ENCODE measurements at places on chromosomes 2 and 18.
A peak's percentile ranks its signal among the peaks of the same experiment; 100 is the strongest.

DNA sequence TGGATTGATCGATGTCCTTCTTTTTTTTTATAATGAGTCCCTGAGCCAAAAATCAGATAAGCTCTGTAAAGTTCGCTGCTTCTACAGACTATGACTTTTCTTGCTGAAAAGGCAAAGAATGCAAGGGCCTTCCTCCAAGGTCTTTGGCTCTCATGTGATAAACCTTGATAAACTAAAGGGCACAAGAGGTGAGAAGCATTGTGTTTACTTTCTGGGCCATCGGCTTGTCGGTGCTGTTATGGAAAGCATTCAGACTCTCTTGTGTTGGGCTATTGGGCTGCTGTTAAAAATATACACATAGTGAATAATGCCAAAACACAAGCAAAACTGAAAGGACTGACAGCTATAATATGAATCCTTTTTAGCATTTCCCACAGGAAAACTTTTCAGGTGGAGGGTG is 472.4 kb upstream of the SPHKAP start:
- DNase-seq = no peak

DNA sequence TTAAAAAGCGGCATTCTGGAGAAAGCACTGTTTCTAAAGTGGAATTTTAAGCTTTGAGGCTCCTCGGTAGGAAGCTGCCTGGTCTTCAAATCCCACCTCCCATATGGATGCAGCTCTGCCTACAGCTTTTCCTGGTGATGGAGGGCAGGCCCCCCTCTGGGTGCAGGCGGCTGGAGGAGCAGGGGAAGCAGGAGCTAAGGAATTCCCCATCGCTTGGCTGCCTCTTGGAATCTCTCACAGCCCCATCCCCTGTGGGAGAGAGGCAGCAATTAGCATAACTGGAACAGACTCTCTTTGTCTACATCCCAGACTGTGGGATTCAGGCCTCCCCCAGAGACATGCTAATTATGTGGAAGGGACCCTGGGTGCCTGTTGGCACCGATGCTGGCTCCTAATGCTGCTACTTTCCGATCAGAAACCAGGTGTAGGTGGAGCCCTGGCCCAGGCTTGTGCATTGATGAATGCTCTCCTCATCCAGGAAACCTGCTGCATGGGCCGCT is 51.3 kb downstream of the LIPG start:
- no peak for DNase-seq

DNA sequence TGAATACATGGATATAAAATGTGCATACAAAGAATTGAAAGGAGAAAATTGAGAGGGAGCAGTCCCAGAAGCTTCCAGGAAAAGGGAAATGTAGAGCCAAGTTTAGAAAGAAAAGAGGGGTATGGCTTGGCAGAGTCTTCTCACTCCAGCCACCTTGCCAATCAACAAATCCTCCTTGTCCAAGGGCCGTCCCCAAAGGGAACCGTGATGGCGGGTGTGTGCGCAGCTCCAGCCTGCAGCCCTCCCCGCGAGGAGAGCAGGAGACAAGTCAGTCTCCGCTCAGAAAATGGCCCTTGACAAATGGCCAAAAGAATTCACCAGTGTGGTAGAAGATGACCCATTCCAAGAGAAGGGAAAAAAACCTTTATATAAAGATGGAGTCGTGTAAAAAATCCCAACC is 448.3 kb upstream of the POU3F3 start:
- DNase-seq = no peak

GRCh38 chr2:55965966-55966365 is 42.4 kb upstream of the EFEMP1 start:
- no peak for DNase-seq

GRCh38 chr2:239225871-239226561 is 174.8 kb downstream of the HDAC4 start:
- DNase-seq = no peak

DNA sequence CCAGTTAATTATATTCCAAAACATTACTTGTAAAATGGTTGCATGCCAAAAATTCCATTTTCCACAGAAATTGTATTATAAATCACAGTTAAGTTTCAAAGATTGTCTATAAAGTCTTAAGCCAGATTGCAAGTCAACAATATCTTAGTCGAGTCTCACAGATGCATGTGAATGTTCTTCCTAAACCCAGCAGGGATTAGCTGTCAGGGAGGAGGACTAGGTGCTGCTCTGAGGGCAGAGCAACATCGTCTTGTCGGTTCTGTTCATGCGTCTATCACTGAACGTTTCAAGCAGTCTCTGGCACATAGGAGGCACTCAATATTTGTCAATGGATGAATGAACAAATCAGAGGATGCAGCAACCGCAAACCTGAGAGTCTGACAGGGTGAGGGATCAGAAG is 27.0 kb downstream of the EPB41L3 start:
- DNase-seq = no peak

GRCh38 chr18:36296650-36297416 is 680 bp upstream of the FHOD3 start:
- peak; percentile 5 for DNase-seq

DNA sequence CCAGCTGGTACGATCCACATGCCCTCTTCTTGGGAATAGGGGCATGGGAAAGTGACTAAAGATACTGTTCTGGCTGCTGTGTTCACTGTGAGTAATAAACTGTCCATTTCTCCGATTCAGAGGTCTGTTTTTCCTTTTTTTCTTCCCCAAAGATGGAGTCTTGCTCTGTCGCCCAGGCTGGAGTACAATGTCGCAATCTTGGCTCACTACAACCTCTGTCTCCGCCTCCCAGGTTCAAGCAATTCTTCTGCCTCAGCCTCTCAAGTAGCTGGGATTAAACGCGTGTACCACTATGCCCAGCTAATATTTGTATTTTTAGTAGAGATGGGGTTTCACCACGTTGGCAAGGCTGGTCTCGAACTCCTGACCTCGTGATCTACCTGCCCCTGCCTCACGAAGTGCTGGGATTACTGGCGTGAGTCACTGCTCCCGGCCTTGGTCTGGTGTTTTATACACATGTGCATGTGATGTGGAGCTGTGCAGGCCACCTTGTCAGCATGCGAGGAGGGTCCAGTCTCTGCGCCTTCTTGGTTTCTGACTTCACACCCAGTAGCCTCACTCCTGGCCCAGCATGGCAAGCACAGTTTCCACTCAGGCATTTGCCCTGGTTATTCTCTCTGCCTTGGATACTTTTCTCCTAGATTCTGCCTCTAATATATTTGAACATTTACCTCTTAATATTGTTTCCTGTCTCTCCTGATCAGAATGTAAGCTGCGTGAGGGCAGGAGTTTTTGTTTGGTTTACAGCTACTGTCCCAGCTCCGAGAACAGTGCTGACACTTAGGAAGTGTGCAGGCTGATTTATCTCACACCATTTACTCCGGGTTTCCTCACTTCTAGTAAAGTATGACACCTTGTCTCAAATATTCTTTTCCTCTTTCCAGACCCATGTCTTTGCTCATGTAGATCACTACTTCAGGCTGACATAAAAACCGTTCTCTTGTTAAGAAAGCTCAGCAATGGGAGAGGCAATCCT is 19.7 kb downstream of the PTPN18 start:
- no peak for DNase-seq

DNA sequence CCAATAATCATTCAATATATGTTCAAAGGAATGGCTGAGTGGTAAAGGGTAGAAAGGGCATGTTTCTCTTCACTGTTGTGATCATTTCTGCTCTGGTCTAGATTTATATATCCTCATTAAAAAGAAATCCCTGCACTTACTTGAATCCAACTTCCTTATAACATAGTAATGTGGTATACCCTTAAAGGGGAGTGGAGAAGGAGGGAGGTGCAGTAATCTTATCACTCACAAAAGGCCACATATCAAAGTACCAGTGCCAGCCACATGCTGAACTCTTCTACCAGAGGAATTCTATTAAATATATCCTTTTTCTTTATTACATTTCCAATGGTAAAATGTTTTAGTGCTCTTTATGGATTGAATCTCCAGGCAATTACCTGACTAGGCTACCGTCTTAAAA is 3.3 kb downstream of the KATNAL2 start:
- no peak for DNase-seq

DNA sequence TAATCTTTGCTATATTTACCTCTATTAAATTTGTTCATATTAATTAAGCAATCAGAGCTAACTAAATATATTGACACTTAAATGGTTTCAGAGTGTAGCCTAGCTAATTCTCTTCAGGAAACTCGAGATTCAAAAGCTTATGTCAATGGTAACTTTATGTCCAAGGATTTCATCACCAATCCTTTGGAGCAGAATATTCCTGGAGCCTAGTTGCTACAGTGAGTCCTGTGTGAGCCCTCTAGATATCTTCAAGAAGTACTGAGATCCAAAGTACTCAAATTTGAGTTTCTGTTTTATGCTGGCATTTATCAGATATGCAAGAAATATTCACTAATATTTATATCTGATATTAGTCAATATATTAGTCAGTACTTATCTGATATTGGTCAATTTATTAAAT is 31.3 kb downstream of the DTNA start:
- DNase-seq = no peak

DNA sequence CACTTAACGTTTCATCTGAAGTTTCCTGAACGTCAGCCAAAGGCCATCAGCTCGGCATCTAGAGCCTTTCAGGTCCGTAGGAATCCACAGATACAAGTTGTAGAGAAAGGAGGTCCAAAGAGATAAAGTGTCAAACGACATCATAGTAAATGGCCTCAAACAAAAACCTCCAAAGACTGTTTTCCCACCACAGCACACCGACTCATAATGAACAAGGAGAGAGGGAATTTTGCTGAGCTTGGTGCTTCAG is 150.3 kb downstream of the PXDN start:
- DNase-seq = no peak

DNA sequence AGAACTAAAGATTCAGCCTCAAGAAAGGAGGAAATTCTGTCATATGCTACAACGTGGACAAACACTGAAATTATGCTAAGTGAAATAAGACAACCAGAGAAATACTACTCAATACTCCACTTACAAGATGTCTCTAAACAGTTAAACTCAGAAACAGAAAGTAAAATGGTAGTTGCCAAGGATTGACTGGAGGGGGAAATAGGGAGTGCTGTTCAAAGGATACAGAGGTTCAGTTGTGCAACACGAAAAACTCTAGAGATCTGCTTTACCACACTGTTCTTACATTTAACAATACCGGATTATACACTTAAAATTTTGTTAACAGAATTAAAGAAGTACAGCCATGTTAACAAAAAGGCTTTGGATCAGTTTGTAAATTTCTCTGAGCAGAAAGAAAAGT is 39.8 kb upstream of the C2orf15 start:
- DNase-seq = no peak

GRCh38 chr18:49768051-49768391 is 45.3 kb downstream of the ACAA2 start:
- DNase-seq = no peak

DNA sequence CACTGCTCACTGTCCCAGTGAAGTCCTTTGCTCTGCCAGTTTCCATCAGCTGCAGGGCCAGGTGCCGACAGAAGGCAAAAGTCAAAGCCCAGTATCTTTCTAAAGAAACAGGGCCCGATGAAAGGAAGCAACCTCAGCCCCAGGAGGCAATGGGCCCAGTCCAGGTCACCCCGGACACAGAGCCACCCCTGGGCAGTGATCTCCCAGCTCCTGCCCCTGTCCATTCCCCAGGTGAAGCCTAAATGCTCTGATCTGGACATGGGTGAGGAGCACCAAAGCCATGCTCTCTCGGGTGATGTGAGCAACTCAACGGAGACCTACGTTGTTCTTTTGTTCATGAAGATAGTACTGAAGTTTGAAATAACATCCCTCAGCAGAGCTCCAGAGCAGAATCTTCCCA is 61.6 kb downstream of the HDAC4 start:
- no peak for DNase-seq

DNA sequence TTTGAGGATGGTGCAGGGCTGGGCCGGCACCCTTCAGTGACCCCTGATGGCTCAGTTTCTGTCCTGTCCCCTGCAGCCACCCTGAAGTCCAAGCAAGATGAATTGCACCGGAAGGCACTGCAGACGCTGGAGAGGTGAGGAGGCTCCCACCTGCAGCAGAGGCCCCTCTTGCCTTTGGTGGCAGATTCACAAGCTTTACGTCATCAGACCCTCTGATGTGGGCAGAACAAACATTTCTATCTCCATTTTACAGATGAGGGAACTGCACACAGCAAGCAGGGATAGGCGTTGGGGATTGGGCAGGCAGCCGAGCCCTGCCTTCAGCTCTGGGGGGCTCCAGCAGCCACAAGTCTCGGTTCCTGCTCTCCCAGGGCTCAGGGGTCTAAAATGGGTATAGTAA is 107.7 kb upstream of the MCFD2 start:
- DNase-seq = no peak

DNA sequence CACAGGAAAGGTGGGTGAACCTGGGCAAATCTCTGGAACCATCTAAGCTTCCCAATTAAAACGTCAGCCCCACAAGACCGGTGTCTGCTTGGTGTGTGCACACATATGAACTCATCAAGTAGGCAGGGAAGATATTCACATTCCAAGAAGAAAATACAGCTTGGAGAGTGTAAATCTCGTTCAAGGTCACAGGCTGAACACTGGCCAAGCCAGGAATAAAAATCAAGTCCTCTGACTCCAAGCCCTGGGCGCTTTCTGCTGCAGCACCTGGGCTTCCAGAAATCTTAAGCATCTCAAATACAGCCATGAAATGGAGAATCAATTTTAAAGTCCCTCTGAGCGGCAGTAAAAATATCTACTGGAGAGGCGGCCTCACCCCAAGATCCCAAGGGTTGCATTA is 150.9 kb downstream of the TWIST2 start:
- no peak for DNase-seq

GRCh38 chr2:96916156-96916630 is 46.3 kb upstream of the SEMA4C start:
- no peak for DNase-seq
